ENCODE measurements at places on chromosomes 1 and 21.

DNA sequence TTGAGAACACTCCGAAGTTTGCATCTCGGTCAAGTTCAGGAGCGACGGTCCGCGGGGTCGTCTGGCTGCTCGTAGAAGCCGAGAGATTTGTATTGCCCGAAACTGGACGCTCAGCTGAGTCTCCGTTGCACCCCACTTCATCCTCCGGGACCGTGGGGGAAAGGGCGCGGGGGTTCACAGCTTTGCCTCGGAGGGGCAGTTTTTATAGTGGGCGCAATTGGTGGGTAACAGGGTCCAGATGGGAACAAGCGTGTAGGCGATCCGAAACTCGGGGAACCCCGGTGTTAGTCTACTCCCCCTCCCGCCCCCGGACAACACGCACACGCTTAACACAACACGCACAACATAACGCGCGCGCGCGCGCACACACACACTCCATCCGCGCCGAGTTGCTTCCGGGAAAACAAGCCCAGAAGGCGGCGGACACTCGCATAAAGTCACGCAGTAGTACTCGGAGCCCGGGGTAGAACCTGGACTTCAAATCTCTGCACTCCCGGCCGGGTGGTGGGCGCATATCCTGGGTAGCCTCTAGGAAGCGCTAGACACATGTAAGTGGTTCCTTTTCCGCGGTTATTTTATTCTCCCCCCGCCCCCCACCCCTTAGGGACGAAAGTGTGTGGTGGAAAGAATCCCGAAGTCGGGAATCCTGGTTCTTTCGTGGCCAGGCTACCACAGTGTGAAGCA is 1.1 kb upstream of the JUN start:
- peak; percentile 86 for DNase-seq

DNA sequence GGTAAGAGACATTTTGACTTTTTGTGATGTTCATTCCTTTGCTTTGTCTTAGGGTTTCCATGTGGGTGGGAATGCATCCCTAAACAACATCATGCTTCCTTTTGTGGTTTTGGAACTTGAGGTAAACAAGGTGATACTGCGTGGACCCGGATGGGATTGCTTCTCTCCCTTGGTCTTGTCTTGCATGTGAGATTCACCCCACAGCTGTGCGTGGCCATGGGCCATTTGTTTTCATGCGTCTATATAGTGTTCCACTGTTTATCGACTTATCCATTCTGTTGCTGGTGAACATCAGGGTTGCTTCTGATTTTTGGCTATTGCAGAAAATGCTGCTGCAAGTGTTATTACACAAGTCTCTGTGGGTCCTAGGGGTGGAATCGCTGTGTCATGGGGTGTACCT is 21.1 kb downstream of the CRYAA start:
- no peak for DNase-seq

DNA sequence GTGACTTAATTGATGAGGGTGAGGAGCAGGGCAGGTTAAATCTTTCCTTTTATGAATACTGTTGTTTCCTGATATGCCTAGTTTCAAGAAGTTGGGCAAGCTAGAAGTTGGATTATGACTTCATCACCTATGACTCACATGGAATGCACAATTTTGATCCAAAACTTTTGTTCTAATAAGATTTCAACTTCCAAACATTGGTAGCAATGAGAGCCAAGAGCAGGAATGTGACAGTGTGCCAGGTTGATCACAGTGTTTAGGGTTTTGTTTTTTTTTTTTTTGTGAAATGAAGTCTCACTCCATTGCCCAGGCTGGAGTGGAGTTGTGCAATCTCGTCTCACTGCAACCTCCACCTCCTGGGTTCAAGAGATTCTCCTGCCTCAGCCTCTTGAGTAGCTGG is 349.4 kb downstream of the DUSP10 start:
- no peak for DNase-seq

GRCh38 chr1:3172431-3173380 is 103.7 kb downstream of the PRDM16 start:
- no peak for DNase-seq

DNA sequence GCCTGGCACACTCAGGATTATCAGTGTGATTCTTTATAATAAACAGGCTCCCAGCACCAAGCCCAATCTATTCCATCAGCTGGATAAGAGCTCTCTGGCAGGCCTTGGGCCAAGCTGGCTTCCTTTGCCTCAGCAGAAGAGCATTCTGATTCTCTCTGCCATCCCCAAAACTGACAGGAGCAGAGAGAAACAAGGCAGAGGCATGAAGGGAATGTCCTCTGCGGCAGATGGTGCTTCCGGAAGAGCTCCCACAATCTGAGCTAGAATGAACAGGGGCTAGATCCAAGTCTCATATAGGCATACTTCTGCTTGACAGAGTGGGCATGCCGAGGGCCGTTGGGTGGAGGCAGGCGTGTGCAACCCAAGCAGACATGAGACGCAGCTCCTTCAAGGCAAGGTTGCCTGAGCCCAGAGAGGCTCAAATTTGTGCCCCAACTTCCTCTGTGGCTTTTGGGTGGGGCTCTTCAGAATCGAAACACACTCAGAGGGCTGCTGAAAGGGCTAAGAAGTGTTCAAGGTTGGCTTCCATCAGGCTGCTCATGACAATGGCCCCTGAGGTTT is 4.0 kb downstream of the CAPN2 start:
- no peak for DNase-seq

DNA sequence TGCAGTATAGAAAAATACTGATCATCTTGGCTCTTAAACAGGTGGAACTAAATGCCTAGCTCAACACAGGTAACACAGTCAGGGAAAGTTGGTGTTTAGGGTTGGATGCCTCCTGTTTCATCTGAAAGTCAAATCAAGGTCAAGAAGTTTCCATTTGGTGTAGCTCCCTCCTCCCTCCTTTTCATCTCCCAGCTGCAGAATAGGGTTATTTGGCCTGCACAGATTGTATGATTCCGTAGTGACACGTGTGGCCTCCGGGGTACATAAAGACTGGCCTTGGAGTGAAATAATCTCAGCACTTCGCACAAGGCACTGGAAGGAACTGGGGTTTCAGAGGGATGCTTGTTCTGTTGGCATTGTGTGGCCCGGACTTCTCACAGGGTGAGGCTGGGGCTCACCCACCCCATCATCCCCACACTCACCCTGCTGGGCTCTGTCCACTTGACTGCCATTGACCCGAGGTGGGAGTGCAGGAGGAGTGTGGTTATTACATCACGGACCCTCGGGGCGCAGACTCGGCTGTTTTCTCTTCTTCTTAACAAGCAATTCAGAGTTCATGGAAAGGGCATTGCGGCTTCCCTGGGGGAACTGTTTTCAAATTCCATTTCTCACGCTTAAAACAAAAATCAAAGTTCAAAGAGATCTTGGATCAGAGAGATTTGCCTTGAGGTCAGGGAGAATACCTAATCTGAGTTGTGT is 18.4 kb downstream of the IGSF5 start:
- no peak for DNase-seq

DNA sequence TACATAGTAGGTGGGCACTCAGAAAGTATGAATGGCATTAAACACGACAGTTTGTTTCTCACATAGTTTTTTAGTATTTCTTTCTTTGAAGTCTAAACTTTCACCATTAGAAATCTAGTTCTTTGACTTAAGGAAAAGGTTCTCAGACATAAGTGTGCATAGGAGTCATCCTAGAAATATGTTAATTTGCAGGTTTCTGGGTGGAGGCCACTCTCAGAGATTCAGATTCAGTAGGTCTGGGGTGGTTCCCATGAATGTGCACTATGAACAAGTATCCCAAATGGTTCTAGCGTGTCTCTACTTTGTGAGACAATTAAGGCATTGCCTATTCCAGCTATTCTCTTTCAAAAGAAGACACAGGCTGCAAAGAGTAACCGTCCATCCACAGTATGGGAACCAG is 119.3 kb downstream of the NGF start:
- no peak for DNase-seq

DNA sequence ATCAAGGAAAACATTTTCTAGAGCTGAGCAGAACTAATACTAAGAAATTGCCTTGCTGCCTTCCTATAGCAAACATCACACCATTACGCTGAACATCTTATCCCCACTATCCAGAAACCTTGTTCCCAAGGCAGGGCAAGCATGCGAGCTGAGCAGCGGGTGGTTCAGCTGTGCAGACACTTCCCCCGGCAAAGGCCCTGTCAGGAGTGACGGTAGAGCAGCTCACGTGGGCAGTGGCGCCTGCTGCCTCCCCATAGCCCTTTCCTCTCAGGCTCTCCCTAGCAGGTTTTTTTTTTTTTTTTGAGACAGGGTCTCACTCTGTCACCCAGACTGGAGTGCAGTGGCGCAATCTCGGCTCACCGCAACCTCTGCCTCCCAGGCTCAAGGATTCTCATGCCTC is 13.7 kb upstream of the ANGPTL7 start:
- no peak for DNase-seq
